ENCODE measurements at places on chromosomes 4 and X. TPM values are rescaled to one million over a fixed set of nuclear protein-coding genes. Genes with fewer than 3 reads are reported as not detected.
A peak's percentile ranks its signal among the peaks of the same experiment; 100 is the strongest.

Gene SMIM10L2A
- 0.56 TPM for total RNA-seq

Gene APLN
- total RNA-seq: 0.17 TPM

Gene F9
- total RNA-seq: not detected

- H3K36me3 ChIP-seq: no peaks in the 10 kb centered on the region
- no peak for DNase-seq
- no peaks in the 10 kb centered on the region for H3K4me1 ChIP-seq
- no peak overlapping the region for H3K27ac ChIP-seq
These were observed 101.5 kb upstream of the SMAD1 start for GRCh38 chr4:145380123-145380522.

DNA sequence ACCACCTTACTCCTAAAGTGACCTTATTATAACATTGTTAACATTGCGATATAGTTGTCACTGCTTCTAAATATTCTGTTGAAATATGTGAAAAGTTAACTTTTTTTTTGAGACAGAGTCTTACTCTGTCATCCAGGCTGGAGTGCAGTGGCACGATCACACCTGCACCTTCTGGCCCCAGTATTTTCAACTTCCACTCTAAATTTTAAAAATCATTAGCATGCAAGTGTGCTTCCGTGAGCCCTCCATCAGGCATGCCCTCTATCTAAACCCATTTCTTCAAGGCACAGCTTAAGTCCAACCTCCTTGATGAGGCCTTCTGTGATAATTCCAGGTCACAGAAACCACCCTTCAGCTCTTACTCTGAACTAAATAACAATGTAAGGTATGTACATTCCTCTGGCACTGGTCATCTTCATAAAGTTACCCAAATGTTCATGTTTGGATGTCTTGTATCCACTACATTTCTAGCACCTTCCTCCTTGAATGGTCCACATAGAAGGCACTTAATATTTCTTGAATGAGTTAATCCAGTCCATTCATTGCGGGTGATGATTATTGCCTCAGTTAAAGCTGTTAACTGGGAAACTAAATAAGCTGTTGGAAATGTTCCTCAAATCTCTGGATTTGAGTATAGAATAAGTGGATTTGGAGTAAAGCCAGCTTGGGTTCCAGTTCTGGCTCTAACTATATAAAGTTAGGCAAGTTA, 38.6 kb upstream of the TMEM131L start:
- peak overlapping the region; percentile 93 for H3K27ac ChIP-seq
- H3K36me3 ChIP-seq: peaks cover 13% of the 10 kb centered on the region

GRCh38 chrX:1601768-1602085, 10.3 kb downstream of the AKAP17A start:
- H3K27me3 ChIP-seq: no peaks in the 10 kb centered on the region
- H3K4me1 ChIP-seq: peaks cover 12% of the 10 kb centered on the region
- peak overlapping the region; percentile 5 for H3K27ac ChIP-seq
- H3K36me3 ChIP-seq: peaks cover 46% of the 10 kb centered on the region
- H3K4me3 ChIP-seq: no peak overlapping the region

DNA sequence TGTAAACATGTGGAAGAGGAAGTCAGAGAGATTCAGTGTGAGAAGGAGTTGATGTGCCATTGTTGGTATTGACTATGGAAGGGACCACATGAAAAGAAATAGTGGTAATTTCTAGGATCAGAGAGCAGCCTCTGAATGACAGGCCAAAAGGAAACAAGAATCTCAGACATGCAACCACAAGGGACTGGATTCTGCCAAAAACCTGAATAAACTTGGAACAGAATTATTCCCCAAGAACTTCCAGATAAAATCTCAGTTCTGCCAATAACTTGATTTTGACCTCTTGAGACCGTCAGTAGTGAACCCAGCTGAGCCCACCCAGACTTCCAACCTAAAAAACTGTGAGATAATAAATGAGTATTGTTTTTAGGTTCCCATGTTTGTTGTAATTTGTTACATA, 653.6 kb upstream of the NR3C2 start:
- H3K4me1 ChIP-seq: no peaks in the 10 kb centered on the region
- DNase-seq: no peak
- H3K27me3 ChIP-seq: no peaks in the 10 kb centered on the region
- H3K36me3 ChIP-seq: no peaks in the 10 kb centered on the region
- H3K27ac ChIP-seq: no peak overlapping the region

GRCh38 chr4:46249106-46249505, 125.3 kb upstream of the GABRG1 start:
- no peak overlapping the region for H3K4me3 ChIP-seq
- H3K27me3 ChIP-seq: no peaks in the 10 kb centered on the region
- H3K36me3 ChIP-seq: no peaks in the 10 kb centered on the region
- H3K27ac ChIP-seq: no peak overlapping the region
- DNase-seq: no peak

DNA sequence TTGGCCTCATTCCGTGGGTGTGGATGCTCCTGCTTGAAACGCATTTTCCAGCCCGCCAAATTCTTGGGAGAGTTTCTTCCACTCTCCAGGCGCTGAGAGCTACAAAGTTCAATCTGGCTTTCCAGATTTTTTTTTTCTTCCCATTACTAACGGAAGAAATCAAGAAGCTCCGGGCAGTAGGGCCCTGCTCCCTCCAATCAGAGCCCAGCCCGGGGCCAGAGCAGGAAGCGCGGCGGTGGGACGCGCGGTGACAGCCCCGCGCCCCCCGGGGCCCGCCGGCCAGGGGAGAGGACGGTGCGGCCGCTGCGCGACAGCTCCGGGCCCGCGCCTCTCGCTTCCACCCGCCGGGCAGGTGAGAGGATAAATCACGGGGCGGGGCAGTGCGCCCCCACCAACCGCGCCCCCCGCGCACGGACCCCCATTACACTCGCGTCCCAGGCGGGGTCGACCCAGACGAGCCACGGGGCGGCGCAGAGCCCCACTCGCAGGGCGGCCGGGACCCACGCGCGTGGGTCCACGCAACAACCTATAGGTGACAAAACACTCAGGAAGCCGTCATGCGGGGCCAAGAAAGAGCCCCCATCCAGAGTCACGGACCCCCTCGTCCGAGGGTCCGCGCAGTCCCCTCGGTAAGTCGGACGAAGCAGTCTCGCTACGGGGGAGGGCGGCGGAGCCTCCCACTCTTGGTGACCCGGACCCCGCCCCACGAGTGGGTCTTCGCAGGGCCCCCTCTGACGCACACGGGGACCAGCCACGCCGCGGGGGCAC, 868 bp downstream of the AFAP1 start:
- DNase-seq: no peak
- peak overlapping the region; percentile 77 for H3K4me3 ChIP-seq
- H3K27ac ChIP-seq: peak overlapping the region; percentile 76
- peaks cover 24% of the 10 kb centered on the region for H3K4me1 ChIP-seq
- peaks cover 24% of the 10 kb centered on the region for H3K27me3 ChIP-seq

DNA sequence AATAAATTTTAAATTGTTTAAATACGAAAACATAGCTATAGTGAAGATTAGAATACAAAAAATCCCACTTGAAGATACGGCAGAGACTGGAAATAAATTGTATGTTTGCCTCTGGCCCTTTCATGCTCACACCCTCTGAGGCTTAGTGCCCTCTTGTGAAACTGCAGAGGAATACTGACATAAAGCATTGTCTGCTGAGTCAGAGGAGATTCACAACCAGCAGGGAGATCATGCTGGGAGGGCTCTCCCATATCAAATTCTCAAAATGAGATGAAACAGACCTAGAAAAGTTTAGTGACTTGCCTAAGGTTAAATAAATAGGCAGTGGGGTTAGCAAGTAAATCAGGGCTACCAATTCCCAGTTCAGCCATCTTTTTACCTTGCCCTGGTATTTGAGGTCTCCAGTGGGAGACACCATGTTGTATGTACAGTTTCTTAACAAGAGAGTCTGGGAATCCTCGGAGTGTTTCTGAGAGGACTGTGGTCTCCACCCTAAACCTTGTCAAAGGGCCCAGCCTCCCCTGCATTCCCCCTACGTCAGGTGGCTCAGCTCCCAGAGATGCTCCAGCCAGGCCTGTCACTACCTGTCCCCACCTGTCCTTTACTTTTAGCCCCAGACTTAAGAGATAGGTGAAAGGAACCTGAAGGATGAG, 581.4 kb upstream of the DIPK2B start:
- DNase-seq: no peak
- H3K27ac ChIP-seq: peak overlapping the region; percentile 25
- H3K4me3 ChIP-seq: no peak overlapping the region
- peaks cover 27% of the 10 kb centered on the region for H3K36me3 ChIP-seq

DNA sequence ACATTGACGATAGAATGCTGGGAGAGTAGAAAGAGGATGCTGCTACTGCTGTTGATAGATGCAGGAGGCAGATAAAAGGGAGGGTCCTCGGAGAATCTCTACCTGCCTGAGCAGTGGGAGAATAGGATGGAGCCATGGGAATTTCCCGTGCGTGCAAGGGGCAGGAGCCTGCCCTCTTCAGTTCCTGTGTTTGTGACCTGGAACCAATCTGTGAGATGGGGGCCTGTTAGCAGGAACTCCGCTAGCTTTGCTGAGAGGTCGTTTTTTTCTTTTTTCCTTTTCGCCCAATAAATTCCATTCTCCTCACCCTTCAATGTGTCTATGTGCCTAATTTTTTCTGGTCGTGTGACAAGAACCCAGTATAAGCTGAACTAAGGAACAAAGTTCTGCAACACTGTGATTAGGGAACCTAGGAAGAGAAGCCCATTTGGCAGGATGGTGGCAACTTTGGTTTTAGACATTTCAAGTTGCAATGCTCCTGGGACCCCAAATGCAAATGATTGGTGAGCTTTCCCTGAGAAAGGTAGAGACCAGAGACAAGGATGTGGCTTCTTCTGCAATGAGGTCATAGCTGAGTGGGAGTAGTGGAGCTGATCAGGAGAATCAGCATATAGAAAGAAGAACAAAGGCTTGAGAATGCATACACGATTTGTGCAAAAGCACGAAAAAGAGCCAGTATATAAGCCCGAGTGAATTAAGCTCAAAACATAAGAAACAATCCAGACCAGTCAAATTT, 23.9 kb downstream of the SLC39A8 start:
- no peak overlapping the region for H3K4me3 ChIP-seq
- H3K27me3 ChIP-seq: no peaks in the 10 kb centered on the region
- DNase-seq: no peak
- peaks cover 25% of the 10 kb centered on the region for H3K4me1 ChIP-seq
- H3K36me3 ChIP-seq: peaks cover 18% of the 10 kb centered on the region
- no peak overlapping the region for H3K27ac ChIP-seq

DNA sequence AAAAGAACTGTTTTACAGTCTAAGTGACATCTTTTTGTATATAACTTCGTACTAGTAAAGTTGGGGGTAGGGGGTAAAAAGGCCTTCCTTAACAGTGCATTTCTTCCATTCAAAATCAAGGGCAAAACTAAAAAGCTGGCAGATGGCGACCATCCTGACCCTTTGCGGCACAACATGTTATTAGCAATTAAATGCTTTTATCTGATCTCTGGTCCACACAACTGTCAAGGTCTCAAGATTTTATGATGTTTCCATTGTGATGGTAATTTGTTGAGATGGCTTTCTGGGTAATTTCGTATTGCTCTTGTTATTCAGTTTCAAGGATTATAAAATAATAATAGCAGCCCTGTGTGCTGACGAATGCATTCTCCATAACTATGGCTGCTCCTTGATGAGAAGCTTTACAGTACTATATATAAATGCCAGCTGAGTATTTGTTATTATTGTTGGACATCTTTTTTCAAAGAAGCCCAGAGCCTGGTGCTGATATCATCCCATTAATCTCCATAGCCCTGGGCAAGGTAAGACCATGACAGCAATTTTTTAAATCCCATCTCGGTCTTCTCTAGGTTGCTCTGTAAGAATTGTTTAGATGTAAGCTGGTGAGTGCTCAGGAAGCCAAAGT, 89.5 kb downstream of the CBR4 start:
- no peak overlapping the region for H3K4me3 ChIP-seq
- DNase-seq: no peak
- no peaks in the 10 kb centered on the region for H3K27me3 ChIP-seq
- H3K4me1 ChIP-seq: no peaks in the 10 kb centered on the region

GRCh38 chr4:178309890-178310289, 867.7 kb upstream of the AGA start:
- no peaks in the 10 kb centered on the region for H3K36me3 ChIP-seq
- H3K27me3 ChIP-seq: no peaks in the 10 kb centered on the region
- DNase-seq: no peak

DNA sequence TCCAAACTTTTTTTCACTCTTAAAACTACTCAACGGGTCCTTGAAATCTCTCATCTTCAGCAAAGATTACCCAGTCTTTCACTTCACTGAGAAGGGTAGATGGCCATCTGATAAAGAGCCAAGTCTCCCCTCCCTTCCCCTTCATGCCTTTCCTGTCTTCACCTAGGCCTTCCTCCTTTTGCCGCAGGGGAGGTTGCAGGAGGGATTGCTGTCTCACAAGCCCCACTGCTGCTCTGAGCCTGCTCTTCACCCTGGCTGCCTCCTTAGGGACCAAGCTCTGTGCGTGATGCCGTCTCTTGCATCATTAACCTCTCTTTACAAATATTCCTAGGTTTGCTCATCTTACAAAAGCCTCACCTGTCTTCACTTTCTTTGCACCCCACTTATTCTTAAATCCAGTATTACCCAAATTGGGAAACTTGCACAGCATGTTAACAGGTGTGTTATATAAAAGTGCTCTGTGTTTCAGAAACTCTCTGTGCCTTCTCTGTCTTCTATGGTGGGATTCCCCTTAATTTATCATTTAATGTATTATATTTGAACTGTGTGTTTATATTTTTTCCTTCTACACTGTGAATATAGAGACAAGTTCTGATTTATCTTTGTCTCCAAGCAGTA, 3.8 kb downstream of the ZFX start:
- H3K4me3 ChIP-seq: peak overlapping the region; percentile 83
- peaks cover 45% of the 10 kb centered on the region for H3K36me3 ChIP-seq
- peak overlapping the region; percentile 64 for H3K27ac ChIP-seq
- peaks cover 52% of the 10 kb centered on the region for H3K4me1 ChIP-seq
- DNase-seq: peak; percentile 13

- H3K4me3 ChIP-seq: no peak overlapping the region
- H3K4me1 ChIP-seq: no peaks in the 10 kb centered on the region
- H3K27ac ChIP-seq: no peak overlapping the region
These were observed 17.9 kb upstream of the VEGFC start for GRCh38 chr4:176810481-176811249.

GRCh38 chr4:89438102-89438831, 130.7 kb upstream of the GPRIN3 start:
- DNase-seq: peak; percentile 42
- H3K27me3 ChIP-seq: no peaks in the 10 kb centered on the region
- no peaks in the 10 kb centered on the region for H3K36me3 ChIP-seq
- H3K27ac ChIP-seq: peak overlapping the region; percentile 65
- H3K4me1 ChIP-seq: peaks cover 19% of the 10 kb centered on the region

DNA sequence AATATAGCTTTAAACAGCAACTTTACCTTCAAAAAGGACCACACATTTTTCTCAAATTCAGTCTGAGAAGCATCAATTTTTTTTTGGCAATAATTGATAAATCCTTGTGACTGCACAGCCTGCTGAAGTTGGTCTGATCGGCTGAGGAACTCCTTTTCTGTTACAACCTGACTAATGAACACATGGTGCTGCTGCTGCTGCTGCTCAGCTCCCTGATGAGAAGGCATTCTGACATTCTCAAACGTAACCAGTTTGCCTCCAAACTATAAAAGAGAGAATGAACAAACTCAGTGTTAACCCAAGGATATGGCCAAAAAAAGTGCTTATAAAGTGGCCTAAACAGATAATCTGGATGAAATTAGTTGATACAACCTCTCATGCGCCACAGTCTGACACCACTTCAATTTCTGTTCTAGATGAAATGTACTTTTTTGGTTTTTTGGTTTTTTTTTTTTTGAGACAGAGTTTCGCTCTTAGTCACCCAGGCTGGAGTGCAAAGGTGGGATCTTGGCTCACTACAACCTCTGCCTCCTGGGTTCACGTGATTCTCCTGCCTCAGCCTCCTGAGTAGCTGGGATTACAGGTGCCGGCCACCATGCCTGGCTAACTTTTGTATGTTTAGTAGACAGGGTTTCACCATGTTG, 26.5 kb downstream of the SEC31A start:
- H3K36me3 ChIP-seq: peaks cover 61% of the 10 kb centered on the region
- H3K4me1 ChIP-seq: peaks cover 45% of the 10 kb centered on the region
- DNase-seq: peak; percentile 28
- H3K4me3 ChIP-seq: peak overlapping the region; percentile 53
- H3K27ac ChIP-seq: peak overlapping the region; percentile 91
